ENCODE measurements at places on chromosomes 12 and 14. TPM values are rescaled to one million over a fixed set of nuclear protein-coding genes. Genes with fewer than 3 reads are reported as not detected.

The SLCO1B1 gene
- not detected for total RNA-seq

GRCh38 chr12:54082397-54082892 lies 28.8 kb downstream of the HOXC4 start:
- H3K4me1 ChIP-seq = no peaks in the 10 kb centered on the region
- no peaks in the 10 kb centered on the region for H3K36me3 ChIP-seq
- H3K27me3 ChIP-seq = no peaks in the 10 kb centered on the region
- H3K4me3 ChIP-seq = peak overlapping the region; percentile 54
- H3K27ac ChIP-seq = no peak overlapping the region

The OR4E2 gene
- total RNA-seq = not detected

- H3K27ac ChIP-seq = no peak overlapping the region
Observed at GRCh38 chr14:38646391-38646790, 390.5 kb upstream of the CLEC14A start.

The BCL7A gene
- total RNA-seq = 12.9 TPM

DNA sequence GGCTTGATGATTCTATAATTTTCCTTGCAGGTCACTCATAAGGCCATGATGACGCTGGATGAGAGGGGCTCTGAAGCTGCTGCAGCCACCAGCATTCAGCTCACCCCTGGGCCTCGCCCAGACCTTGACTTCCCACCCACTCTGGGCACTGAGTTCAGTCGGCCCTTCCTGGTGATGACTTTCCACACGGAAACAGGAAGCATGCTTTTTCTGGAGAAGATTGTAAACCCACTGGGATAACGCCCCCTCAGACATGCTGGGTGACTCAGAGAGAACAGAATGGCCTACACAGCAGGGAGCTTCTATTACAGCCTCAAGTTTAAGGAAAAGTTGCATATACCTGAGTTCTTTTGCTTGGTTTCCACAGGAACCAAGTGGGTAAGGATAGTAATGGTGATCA lies 34.3 kb downstream of the SERPINA3 start:
- H3K27me3 ChIP-seq = no peaks in the 10 kb centered on the region
- no peak for DNase-seq
- H3K36me3 ChIP-seq = no peaks in the 10 kb centered on the region
- H3K4me3 ChIP-seq = no peak overlapping the region
- no peak overlapping the region for H3K27ac ChIP-seq

GRCh38 chr12:57127726-57128518 lies at the start of gene LRP1:
LRP1 (plus strand) TSS chr12:57128483; CDS start chr12:57128965, 482 bp downstream.
- peak within 1 kb of the TSS; percentile 94 for H3K27ac ChIP-seq
- DNase-seq = no peak
- no peaks in the 10 kb centered on the region for H3K27me3 ChIP-seq
- peak within 1 kb of the TSS; percentile 94 for H3K4me3 ChIP-seq

GRCh38 chr12:31797230-31797872 lies 68.5 kb upstream of the AMN1 start:
- no peaks in the 10 kb centered on the region for H3K4me1 ChIP-seq
- no peak overlapping the region for H3K4me3 ChIP-seq
- DNase-seq = no peak

DNA sequence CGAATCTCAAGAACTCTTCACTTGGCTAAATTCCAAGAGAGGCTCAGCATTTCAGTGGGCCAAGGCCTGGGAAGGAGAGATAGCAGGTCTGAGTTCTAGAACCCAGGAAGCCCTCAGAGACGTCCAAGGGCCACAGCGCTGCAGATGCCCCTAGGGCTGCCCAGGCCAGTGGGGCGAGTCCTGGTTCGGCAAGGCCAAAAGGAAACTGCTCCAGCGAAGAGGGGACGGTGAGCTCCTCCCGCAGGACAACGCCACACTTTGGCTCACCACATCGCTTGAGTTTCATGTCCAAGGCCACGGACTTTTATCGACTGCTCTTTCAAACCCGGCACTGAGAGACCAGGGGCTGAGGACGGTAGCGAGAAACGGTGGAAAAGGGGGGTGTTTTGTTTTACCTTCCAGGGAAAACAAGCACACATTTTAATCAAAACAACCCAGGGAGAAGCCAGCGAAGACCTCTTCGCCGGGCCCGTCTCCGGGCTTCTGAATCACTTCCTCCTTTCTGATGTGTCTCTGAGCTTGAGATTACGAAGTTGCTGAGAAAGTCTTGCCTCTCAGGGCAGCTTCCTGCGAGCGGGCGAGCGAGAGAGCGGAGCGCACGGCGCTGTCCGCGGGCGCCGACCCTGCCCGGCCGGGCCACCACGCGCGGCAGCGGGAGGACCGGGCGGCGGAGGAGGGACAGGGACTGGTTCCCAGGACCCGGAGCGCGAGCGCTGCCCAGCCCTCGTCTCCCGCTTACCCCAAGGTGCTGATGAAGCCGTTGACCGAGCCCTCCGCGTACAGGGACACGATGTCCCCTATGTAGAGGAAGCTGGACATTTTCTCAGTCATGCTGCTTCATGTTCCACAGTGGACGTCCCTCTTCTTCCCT lies 808 bp downstream of the ITPR2 start:
- H3K4me1 ChIP-seq = peaks cover 20% of the 10 kb centered on the region
- DNase-seq = peak; percentile 6
- no peaks in the 10 kb centered on the region for H3K36me3 ChIP-seq
- peak overlapping the region; percentile 87 for H3K4me3 ChIP-seq

- no peak overlapping the region for H3K27ac ChIP-seq
- no peak for DNase-seq
- H3K36me3 ChIP-seq = no peaks in the 10 kb centered on the region
- no peaks in the 10 kb centered on the region for H3K27me3 ChIP-seq
Observed at GRCh38 chr12:18849080-18849479, 111.2 kb downstream of the CAPZA3 start.

GRCh38 chr14:81427348-81428058 lies 27.4 kb upstream of the STON2 start:
- H3K36me3 ChIP-seq = no peaks in the 10 kb centered on the region
- no peak for DNase-seq
- H3K4me3 ChIP-seq = no peak overlapping the region
- H3K4me1 ChIP-seq = no peaks in the 10 kb centered on the region
- H3K27me3 ChIP-seq = no peaks in the 10 kb centered on the region

GRCh38 chr14:70098250-70098809 lies 90.4 kb downstream of the SLC8A3 start:
- H3K27ac ChIP-seq = no peak overlapping the region
- no peak overlapping the region for H3K4me3 ChIP-seq
- H3K27me3 ChIP-seq = no peaks in the 10 kb centered on the region
- H3K36me3 ChIP-seq = no peaks in the 10 kb centered on the region
- no peak for DNase-seq
- no peaks in the 10 kb centered on the region for H3K4me1 ChIP-seq

- no peak for DNase-seq
- peaks cover 36% of the 10 kb centered on the region for H3K4me1 ChIP-seq
- peak overlapping the region; percentile 51 for H3K4me3 ChIP-seq
Observed at GRCh38 chr12:20547816-20548575, 147.1 kb upstream of the SLCO1C1 start.

The PLCZ1 gene
- total RNA-seq = not detected

The SLC25A47 gene
- not detected for total RNA-seq

The COPS7A gene
- total RNA-seq = 78.2 TPM

The ZBTB42 gene
- 4.4 TPM for total RNA-seq

The KRT77 gene
- total RNA-seq = not detected

The BICDL1 gene
- 4.4 TPM for total RNA-seq

The TRHDE gene
- 3.5 TPM for total RNA-seq

DNA sequence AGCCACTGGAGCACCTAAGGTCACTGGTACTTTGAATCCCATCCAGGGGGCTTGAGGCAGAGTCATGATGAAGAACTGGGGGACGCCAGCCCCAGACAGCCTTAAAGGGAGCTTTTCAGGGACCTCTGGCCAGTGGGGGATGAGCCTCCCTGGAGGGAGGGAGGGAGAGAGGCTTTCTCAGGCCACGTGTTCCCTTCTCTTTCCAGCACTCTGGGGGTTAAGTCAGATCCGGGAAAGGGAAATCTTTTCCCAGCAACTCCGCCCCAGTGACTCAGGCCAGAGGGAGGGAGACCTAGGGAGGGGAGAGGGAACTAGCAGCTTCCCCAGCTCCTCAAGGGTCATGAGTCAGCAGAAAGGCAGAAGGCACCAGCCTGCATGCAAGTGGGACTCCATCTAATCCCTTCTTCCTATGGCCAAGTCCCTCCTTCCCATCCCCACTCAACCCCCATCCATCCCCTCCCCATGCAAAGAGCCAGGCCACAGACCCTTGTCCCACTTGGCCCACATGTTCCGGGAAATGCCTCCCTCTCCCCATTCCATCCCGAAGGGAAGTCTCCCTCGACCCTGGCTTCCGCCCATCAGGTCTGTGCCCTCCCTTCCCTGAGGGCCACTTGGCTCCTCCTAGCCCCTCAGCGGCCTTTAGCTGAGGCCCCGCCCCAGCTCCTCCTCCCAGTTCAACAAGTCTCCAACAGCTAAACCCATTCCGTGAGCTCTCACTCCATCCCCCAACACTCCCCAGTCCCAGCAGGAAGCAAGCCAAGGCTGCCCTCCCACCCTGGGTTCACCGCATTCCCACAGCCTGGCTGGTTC lies 5.6 kb downstream of the TNFRSF1A start:
- H3K27ac ChIP-seq = peak overlapping the region; percentile 98
- DNase-seq = peak; percentile 91
- H3K4me3 ChIP-seq = peak overlapping the region; percentile 89
- H3K27me3 ChIP-seq = no peaks in the 10 kb centered on the region
- peaks cover 28% of the 10 kb centered on the region for H3K36me3 ChIP-seq

- no peak for DNase-seq
- H3K27ac ChIP-seq = no peak overlapping the region
- H3K27me3 ChIP-seq = no peaks in the 10 kb centered on the region
- H3K4me1 ChIP-seq = peaks cover 19% of the 10 kb centered on the region
- H3K4me3 ChIP-seq = peak overlapping the region; percentile 93
Observed at GRCh38 chr12:120688527-120689071, 1.6 kb downstream of the MLEC start.

The TCTN2 gene
- 4.6 TPM for total RNA-seq

GRCh38 chr14:100587086-100587762 lies at the start of gene BEGAIN:
BEGAIN (minus strand) TSS chr14:100587417; CDS start chr14:100587290, 127 bp downstream.
- no peak within 1 kb of the TSS for H3K27ac ChIP-seq
- peak within 1 kb of the TSS; percentile 58 for H3K4me3 ChIP-seq
- DNase-seq = no peak
- no peaks in the 10 kb centered on the region for H3K4me1 ChIP-seq

DNA sequence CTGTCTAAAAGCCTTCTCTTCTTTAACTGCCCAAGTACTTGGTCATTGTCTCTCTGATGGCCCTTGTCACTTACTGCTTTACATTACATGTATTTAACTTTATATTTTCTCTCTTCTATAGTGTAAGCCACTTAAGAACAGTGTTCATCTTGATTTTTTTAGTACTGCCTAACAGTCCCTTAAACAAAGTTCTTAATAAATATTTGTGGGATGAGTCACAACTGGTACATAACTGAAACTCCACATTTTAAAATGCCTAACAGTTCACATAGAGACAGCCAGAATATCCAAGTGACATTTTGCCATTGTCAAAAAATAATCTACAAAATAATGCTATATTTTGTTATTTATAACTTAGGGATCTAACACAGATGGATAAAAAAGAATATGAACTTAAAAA lies 146.6 kb downstream of the STXBP6 start:
- H3K27ac ChIP-seq = no peak overlapping the region
- no peaks in the 10 kb centered on the region for H3K36me3 ChIP-seq
- no peak overlapping the region for H3K4me3 ChIP-seq

DNA sequence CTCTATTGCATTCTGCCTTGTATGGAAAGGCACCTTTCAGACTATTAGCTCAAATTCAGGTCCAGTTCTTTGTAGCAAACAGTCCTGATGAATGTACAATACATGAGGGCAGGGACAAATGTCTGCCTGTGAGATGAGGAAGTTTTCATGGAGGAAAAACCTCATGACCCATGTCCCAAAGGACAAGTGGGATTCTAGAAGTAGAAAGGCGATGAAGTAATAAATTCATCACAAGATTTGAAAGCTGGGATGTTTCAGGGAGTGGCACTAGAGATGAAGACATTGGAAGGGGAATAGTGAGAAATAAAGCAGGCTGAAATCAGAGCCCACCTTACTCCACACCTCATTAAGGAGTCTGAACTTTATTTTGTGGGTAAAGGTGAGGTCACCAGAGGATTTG lies 4.2 kb downstream of the CORO1C start:
- no peak for DNase-seq
- H3K4me3 ChIP-seq = no peak overlapping the region
- H3K27ac ChIP-seq = no peak overlapping the region
- H3K36me3 ChIP-seq = no peaks in the 10 kb centered on the region
- no peaks in the 10 kb centered on the region for H3K27me3 ChIP-seq
- H3K4me1 ChIP-seq = peaks cover 75% of the 10 kb centered on the region

The HNF1A gene
- total RNA-seq = 0.49 TPM

DNA sequence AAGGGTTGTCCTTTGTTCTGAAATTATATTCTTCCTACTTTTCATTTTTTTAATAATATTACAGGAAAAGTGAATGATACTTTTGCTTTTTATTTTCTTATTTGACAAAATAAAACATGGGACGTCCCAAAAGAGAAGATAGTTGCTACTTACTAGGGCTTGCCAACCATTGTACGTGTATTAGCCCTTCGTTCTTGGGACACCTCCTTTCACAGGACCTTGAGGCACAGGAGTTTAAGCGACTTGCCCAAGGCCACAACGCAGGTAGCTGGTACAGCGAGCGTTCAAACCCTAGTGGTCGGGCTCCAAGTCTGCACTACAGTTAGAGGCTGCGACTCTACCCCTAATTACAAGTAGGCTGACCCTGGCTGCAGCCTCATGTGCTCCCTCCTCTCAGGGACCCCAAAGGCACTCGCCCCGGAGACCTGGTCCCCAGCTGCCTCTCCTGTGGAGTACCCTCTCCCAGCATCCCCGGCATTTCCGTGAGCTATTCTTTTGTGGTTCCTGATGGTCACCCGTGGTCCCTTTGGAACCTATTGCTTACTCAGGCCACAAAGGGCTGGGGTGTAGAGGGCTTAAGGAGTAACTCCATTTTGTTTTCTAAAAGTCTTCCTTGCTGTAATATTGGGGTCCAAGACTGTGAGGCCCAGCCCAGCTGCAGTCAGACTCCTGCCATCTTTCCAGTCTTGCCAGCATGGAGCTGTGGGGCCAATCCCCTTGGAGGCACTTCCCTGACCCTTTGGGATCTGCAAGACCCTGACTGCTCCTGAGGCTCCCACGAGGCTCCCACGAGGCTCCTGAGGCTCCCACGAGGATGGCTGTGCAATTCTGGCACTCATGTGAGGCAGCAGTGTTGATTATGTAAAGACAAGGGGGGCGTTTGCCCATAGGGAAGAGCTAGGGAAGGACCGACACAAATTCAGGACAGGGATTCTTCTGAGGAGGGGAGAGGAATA lies 49.7 kb downstream of the IQSEC3 start:
- H3K27ac ChIP-seq = no peak overlapping the region
- H3K4me3 ChIP-seq = no peak overlapping the region
- H3K36me3 ChIP-seq = no peaks in the 10 kb centered on the region
- no peak for DNase-seq

The PMCH gene
- not detected for total RNA-seq

The YLPM1 gene
- 61.6 TPM for total RNA-seq

The DUSP6 gene
- total RNA-seq = 103 TPM

DNA sequence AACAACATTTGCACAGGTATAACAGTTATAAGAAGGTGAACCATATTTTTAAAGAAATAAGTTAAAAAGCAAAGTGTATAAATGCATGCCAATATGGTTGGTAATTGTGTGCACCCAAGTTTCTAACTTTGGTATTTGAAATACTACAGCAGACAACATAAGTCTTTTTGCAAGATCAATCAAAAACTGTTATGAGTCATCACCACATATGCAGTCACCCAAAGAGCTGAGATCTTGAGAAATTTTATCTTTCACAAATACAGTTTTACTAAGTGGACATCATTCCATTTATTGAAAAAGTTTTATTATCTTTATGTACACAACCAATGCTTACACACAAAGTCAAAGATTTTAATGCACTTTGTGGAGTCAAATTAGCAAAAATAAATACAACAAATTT lies 7.0 kb upstream of the ACSS3 start:
- DNase-seq = no peak
- no peak overlapping the region for H3K27ac ChIP-seq
- no peaks in the 10 kb centered on the region for H3K4me1 ChIP-seq
- H3K36me3 ChIP-seq = no peaks in the 10 kb centered on the region
